ENCODE measurements at places on chromosomes 2 and 18.

DNA sequence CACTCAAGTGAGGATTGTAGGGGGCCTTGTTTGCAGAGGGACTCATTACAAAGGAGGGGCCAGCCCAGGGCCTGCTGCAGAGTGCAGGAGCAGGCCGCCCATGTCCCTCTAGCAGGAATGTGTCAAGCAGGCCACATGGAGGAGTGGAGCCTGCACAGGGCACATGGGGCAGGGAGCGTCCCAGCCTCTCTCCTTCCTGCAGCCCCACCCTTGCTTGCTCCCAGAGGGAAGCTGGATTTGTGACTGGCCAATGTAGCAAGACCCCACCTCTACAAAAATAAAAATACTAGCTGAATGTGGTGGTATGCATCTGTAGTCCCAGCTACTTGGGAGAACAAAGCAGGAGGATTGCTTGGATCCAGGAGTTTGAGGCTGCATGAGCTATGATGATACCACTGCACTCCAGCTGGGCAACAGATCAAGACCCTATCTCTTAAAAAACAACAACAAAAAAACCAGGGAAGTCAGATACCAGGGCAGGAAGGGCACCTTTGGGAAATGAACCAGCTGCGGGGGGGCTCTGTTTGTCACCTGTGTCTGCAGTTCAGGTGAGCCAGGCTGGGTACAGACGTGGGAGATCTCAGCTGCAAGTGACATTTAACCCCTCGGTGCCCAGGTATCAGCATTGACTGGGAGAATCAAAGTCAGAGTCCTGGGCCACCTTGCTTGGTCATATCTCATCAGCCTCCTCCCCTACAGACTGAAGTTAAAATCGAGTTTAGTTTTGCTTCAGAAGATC is 27.7 kb downstream of the IMPA2 start:
- DNase-seq, result no peak

GRCh38 chr2:33126958-33127357 is 180.2 kb downstream of the LTBP1 start:
- peak; percentile 73 for DNase-seq

- DNase-seq, result no peak
Observed at GRCh38 chr2:200637901-200638300, 52.1 kb downstream of the AOX1 start.

GRCh38 chr2:229350883-229351282 is 79.8 kb upstream of the PID1 start:
- DNase-seq, result no peak

Data from fibroblast of upper back skin (primary cell).